Tibial nerve (tissue), 4 donors: ENCODE measurements at places on chromosomes 11 and 22.

DNA sequence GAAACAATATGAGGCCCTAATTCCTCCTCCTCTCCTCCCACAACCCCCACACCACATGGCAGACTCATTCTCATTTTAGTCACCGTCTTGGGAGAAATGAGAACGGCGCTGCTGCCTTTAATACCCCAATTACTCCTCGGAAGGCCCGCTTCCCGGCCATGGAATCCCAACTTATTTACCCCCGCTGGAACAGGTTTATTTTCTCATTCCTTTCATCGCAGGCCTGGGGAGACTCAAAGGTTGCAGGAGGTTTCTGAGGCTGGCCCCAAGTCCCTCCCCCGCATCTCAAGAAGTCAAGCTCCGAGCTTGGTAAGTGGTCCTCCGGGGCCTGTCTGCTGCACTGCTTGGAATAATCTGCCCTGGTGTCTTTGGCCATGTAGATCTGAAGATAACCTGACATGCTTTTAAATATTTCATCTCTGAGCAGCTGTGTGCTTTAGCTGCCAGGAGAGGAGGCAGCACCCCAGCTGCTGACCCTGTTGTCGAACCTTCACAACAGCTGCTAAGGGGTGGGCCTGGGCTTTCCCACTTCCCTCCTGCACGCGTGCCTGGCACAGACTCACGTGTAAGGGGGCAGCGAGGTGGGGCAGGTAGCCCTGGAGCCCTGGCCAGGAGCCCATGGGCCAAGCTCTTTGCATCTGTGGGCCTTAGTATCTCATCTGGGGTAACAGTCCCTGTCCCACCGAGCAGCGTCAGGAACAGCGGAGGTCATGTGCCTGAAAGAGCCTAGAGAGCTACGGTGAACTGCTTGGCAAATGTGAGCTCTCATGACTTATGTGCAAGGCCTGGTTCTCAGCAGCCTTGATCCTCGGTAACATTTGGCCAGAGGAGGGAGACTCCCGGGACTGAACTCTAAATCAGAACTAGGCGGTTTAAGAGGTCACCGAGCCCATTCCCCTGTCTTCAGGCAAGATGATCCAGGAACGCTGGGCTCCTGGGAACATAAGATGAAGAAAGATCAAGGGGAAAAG lies 164.6 kb downstream of the ST3GAL4 start:
- DNase-seq: no peak

DNA sequence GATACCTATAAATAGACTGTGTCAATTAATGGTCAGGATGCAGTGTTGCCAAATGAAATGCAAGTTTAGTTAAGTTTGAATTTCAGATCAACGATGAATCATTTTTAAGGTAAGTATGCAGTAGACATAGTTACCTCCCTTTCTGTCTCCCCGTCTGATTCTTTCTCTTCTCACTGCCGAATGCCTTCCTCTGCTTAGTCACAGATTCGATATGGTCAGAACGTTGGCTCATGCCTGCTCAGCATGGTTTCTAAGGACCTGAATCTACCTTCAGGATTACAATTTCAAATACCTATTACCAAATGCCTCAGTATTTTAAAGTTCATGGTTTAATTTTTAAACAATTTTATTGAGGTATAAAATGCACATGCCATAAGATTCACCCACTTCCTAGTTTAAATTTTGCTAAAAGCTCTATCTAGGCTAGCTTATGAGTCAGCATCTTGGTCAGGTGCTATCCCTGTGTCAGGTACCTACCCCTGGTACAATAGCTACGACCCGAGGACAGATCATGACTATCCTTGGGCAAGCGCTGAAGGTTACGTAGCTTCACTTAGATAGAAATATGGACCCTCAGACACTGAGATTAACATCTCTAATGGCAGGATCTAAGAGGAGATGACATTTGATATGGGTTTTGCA lies 78.2 kb upstream of the SPON1 start:
- no peak for DNase-seq

GRCh38 chr11:107397357-107397756 lies 60.3 kb downstream of the CWF19L2 start:
- DNase-seq: no peak

GRCh38 chr11:117259417-117259816 lies 26.9 kb downstream of the RNF214 start:
- DNase-seq: no peak

GRCh38 chr11:64644647-64645275 lies 53.7 kb downstream of the SLC22A12 start:
- no peak for DNase-seq

- DNase-seq: no peak
These were observed 1.6 kb downstream of the TRIM29 start for GRCh38 chr11:120136356-120136755.

DNA sequence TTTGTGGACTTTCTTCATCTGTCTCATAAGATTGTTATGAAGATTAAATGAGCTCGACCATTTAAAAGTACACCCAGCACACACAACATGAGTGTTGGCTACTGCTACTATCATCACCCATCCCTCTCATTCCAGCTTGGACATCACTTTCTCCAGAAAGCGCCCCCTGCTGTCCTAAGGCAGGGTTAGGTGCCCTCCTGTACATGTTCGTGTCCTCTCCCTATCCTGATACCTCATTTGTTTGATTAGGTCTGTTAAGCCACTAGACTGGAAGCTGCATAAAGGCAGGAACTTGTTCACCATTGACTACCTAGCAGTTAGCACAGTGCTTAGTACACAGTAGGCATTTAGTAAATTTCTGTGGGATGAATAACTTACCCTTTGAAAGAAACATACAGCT lies 85.5 kb downstream of the ENTHD1 start:
- DNase-seq: no peak

DNA sequence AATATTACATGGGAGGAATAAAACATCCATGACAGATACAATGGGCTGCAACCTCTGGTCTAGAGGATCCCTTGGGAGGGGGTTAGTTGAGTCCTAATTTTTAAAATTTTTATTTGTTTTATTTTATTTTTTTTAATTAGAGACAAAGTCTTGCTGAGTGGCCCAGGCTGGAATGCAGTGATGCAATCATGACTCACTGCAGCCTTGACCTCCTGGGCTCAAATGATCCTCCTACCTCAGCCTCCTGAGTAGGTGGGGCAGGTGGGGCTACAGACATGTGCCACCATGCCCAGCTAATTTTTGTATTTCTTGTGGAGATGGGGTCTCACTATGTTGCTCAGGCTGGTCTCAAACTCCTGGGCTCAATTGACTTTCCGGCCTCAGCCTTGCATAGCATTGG lies 43.1 kb downstream of the FDX1 start:
- no peak for DNase-seq

GRCh38 chr22:27472975-27473374 lies 328.6 kb downstream of the MN1 start:
- DNase-seq: no peak

GRCh38 chr11:77779935-77780334 lies 40.6 kb downstream of the RSF1 start:
- no peak for DNase-seq
